ENCODE measurements at places on chromosomes 2 and 18. TPM values are rescaled to one million over a fixed set of nuclear protein-coding genes. Genes with fewer than 3 reads are reported as not detected.

DNA sequence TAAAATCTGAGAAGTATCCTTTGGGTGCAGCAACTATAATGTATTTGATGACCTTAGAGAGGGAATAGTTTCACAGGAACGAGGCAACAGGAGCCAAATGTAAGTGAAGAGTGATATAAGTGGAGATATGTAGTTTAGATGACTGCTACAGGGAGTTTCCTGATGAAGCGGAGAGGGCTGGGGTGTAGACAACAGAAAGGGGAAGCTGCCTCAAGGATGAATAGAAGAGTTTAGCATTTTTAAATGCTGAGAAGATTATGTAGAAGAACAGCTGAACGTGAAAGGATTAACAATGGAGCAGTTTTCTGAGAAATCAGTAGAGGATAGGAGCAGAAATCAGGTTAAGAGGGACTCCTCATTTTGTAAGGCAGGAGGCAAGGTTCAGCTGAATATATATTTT is 133.3 kb downstream of the LCLAT1 start:
- no peak for DNase-seq

- DNase-seq, result no peak
These were observed 138.9 kb downstream of the CDC42EP3 start for GRCh38 chr2:37532503-37532902.

DNA sequence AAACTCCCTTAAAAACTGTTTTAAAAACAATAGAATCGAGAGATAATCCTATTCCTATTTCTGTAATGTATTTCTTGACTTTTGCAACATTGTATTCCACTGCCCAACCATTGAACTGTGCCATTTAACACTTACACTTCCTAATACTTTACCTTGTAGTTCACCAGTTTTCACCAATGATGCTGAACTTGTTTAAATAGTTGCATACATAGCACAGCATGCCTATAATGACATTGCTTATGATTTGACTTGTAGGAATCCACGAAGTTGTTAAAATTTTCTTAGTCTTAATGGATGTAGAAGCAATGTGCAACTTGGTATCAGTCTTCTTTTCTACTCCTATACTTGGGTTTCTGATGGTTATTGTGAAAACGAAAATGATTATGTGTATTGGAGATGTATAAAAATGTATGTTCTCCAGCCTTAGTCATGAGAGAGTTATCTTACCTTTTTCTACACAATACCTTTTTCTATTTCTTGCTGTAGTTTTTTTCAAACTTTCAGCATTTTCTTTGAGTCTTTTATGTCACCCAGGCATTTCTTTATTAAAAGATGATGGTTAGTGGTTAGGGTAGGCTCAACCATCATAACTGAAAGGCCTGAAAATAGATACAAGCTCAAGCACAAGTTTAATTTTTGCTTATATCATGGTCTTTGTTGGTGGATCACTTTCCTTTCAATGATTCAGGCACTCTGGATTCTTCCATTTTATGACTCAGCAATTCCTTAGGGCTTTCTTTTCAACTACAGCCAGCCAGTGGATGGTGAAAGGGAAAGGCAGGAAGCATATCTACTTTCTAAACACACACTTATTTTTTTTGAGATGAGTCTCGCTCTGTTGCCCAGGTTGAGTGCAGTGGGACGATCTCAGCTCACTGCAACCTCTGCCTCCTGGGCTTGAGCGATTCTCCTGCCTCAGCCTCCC is 9.4 kb downstream of the GPD2 start:
- DNase-seq, result no peak

DNA sequence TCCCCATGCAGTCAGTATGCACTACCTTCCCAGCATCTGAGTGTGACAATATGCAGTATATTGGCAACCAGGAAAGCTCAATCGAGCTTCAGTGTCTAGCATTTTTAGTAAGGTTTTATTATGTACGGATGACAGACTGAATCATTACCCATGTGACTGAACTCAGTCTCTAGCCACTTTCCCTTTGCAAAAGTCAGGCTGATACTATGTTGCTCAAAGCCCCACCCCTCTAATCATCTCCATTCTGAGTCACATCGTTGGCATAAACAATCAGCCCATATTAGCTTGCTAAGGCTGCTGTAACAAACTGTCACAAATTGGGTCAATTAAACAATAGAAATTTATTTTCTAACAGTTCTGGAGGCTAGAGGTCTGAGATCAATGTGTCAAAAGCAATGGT is 25.8 kb upstream of the SRD5A2 start:
- DNase-seq, result no peak

The ST6GAL2 gene
- not detected for total RNA-seq
